Activated T-cell treated with anti-CD3 and anti-CD28 coated beads, Interleukin-2, amount 50 U/mL, for 48 hours (primary cell): ENCODE measurements at places on chromosomes 2 and 18.

- no peak for DNase-seq
These were observed 57.9 kb upstream of the EPC2 start for GRCh38 chr2:148586522-148587128.

- no peak for DNase-seq
These were observed 27.7 kb downstream of the EIF2AK3 start for GRCh38 chr2:88599527-88599926.

GRCh38 chr2:20428717-20429490 lies 18.0 kb upstream of the RHOB start:
- peak; percentile 7 for DNase-seq

- DNase-seq = no peak
These were observed 10.4 kb downstream of the HOXD8 start for GRCh38 chr2:176139661-176140512.

- DNase-seq = no peak
These were observed 19.8 kb upstream of the MARCHF4 start for GRCh38 chr2:216392018-216392562.

DNA sequence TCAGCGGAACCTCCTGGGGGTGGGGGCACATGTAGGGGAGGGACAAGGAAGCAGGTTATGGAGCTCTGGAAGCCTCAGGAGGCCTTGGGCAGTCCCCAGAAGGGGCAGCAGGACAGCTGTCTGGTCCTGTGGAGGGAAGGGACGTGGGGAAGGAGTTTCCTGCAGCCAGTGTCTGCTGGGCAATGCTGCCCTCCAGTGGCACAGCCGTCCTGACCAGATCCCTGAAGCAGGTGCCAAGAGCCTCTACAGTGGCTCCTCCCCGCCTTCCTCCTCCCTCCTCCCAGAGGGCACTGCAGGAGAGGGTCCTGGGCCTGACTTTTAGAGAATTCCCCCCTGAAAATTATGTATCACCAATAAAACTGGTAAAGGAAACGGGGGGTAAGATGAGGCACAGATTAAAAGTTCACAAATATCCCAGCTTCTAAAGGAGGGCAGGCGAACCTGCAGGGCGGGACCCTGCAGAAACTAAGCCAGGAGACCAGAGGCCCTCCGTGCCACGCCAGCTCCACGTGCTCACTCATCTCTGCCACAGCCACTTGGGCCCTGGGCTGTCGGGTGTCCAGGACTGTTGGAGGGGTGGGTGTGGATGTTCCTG lies 258.5 kb downstream of the TWIST2 start:
- no peak for DNase-seq

- DNase-seq = no peak
These were observed 222.9 kb upstream of the NCKAP5 start for GRCh38 chr2:133791191-133791590.
